Adrenal gland (tissue), 19 donors: ENCODE measurements at places on chromosomes 1 and 21.

- no peak for DNase-seq
Observed at GRCh38 chr1:62439652-62440371, 3.0 kb downstream of the USP1 start.

DNA sequence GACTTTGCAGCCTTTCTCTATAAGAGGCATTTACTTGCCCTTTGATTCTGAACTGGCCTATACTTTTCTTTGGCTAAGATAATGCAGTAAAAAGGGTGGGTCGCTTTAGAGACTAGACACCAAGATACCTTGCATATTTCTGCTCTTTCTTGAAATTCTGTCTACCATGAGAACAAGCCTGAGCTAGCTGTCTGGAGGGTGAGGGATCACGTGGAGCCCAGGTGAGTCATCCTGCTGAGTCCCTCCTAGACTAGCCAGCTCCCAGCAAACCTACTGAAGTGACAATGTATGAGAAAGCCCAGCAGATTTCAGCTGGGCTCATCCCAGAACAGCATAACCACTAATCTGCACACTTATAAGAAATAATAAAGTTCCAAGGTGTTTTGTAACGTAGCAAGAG is 408.0 kb upstream of the KAZN start:
- no peak for DNase-seq

DNA sequence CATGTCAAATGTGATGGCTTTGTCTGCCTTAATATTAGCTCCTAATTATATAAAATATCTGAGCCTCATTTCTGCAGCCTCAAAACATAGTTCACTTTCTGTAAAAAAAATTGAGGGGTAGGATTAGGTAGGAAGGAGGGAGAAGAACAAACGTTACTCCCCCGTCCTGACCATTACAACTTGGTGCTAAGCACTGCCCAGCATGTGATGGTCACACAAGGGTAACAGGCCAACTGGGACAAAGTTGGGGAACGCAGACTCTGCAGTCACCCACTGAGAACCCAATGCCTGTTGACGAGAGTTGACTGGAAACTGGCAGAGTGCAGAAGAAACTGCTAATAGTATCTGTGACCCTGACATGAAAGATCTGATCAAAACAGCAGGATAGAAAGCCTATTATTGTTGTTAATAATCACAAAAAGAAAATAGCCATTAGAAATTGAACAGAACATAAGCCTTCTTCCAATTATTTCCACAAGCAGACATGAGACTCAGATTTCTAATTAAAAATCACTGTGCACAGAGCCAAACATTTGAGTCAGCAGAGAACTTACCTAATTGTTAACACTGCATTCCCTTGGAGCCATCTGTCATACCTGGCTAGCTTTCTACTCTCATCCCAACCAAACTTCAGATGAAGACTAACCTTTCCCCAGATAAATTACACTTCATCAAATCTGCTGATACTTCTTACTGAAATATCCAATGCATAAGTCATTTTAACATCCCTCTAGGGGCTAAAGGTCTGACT is 5.5 kb downstream of the SORT1 start:
- no peak for DNase-seq

DNA sequence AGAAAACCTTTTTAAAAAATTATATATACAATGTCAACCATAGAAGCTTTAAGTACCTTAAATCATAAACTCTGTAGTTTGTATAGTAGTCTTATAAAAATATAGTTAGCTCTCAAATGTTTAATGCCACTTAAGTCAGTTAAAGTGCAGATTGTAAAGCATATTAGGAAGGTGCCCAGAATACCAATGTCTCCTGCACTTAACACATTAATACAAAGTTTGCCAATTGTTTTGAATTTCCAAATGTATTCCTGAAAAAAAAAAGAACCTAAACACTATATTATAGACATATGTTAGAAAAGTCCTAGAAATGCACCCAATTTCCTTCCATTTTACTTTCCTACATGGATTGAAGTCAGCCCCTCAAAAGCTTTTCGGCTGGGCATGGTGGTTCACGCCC is 12.1 kb downstream of the F3 start:
- no peak for DNase-seq

DNA sequence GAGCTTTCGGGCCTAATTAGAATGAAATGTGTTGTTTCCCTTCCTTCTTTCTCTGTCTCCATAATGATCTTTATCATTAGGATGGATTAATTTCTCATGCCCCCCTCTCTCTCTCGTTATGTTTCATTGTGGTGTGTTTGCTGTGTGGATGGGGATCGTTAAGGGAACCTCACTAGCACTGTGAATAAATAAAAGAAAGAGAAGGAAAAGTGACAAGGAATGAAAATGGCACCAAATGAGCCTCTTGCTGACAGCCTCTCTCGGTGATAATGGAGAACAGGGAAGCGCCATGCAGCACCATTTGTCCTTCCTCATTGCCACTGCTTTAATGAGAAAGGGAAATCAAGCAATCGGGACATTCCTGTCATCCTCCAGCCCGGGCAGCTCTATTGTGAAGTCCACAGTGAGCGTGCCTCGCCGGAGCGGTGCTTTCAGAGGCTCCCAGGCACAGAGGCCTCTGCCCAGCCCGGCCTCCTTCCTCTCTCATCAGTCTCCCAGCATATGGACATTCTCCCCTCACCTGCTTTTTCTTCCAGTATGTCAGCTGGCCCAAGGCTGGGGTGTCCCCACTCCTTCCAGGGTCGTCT is 265.7 kb upstream of the TMEM51 start:
- no peak for DNase-seq

- no peak for DNase-seq
Observed at GRCh38 chr1:233304489-233305102, 9.1 kb upstream of the PCNX2 start.

GRCh38 chr1:175186433-175187160 is 6.0 kb downstream of the KIAA0040 start:
- DNase-seq, result no peak

DNA sequence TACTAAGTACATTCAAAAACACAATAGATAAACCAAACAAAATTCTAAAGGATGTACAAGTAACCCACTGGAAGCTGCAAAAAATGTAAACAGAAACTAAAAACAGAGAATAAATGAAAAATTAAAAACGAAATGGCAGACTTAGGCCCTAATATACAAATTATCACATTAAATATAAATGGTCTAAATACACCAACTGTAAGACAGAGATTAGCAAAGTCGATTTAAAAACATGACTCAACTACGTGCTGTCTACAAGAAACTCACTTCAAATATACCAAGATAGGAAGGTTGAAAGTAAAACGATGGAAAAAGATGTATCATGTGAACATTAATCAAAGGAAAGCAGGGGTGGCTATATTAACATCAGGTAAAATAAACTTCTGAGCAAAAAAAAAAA is 23.1 kb downstream of the SLC19A1 start:
- DNase-seq, result no peak
